ENCODE measurements at places on chromosomes 2 and 18.

GRCh38 chr18:9421901-9422327, 53.4 kb upstream of the RALBP1 start:
- DNase-seq = no peak

GRCh38 chr2:167289651-167290410, 401.6 kb downstream of the XIRP2 start:
- DNase-seq = no peak

GRCh38 chr2:25497229-25497917, 155.6 kb upstream of the DNMT3A start:
- no peak for DNase-seq

DNA sequence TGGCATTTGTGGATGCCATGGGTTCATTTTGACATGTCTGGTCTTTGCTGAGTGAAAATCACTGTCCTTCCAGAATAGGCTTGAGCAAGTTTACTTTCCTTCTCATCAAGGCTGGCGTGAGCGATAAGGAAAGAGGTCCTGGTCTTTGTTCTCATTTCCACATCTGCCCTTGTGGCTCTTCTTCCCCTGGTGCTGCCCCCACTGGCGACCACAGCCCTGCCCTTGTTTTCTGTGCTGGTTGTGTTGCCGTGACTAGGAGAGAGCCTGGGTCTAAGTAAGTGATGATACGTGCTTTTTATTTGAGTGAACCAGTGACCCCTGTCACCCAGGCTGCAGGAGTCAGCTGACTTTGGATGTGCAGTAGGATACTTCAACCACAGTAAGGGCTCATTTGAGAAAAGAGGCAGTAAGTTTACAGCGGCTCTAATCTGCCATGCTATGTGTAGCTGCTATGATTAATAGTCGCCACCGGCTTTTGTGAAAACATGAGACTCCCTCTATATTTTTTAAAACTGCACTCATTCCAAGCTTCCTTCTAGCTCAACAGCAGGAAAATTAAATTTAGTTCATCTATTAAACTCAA, 441.7 kb downstream of the RNF144A start:
- DNase-seq = no peak

GRCh38 chr2:238128061-238128440, 10.4 kb upstream of the KLHL30 start:
- no peak for DNase-seq

GRCh38 chr18:76456823-76457222, 38.2 kb downstream of the ZNF516 start:
- DNase-seq = no peak

- no peak for DNase-seq
These were observed 6.1 kb downstream of the AFF3 start for GRCh38 chr2:100136310-100136709.

DNA sequence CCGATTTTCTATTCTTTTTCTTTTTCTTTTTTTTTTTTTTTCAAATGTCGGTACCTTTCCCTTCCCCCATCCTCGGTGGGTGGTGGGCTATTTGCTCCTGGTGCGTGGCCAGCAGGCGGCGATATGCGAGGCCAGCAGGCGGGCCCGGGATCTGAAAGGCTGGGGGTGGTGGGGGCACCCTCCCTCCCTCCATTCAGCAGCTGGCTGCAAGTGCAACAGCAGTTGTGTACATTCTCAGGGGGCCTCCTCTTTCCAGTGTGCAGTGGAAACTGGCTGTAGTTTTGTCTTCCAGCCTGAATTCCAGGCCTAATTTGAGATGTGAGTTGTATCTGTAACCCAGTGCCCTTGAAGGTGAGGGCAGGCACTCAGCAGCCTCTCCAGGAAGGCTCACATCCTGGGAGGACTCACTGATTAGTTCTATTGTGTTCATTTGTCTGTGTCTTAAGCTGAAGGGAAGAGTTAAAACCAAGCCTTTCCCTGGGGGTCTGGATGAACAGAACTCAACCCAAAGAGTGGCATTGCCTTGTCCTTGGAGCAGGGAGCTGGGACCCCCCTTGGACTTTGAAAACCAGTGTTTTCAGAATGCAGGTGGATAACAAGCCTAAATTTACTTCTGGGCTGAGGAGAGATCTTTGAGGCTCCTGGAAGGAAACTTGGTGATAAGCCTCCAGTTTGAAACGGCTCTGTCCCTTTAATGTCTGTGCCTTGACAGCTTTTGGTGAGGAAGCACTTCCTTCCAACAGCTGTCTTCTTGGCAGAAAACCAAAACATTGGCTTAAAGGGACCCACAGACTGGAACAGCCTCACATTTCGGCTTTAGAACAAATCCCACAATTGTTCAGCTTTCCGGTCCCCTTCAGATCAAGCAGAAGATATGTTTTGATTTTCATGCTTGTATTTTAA, 3.3 kb downstream of the MYCN start:
- DNase-seq = no peak

DNA sequence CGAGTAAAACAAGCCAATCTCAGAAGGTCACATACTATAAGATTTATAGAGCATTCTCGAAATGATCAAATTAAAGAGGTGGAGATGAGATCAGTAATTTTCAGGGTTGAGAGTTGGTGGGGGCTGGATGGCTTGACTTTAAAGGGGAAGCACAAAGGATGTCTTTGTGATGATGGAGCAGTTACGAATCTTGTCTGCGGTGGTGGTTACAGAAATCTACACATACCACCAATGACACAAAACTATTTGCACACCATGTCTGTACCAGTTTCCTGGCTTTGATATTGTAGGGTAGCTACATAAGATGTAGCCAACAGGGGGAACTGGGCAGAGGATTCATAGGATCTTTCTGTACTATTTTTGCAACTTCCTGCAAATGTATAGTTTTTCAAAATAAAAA, 190.6 kb upstream of the SMIM21 start:
- no peak for DNase-seq

- no peak for DNase-seq
These were observed 950.7 kb upstream of the FANCL start for GRCh38 chr2:59191781-59192180.

- DNase-seq = no peak
These were observed 394.0 kb downstream of the MEIS1 start for GRCh38 chr2:66828876-66829275.

DNA sequence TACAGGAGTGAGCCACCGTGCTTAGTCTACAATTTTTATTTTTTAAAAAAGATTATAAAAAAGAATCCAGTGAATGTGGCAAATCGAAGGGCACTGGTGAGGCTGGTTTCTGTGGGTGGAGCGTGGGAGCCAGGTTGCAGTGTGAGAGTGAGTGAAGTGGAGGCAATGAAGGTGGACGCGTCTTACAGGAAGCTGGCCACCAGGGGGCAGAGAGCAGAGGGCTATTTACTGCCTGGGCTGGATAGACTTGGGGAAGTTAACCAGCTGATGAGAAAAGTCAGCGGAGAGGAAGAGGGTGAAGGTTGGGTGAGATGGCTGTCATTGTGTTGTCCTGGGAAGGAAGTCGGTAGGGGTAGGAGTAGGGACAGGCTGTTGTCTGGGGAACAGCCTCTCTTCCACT, 6.8 kb downstream of the SCTR start:
- DNase-seq = no peak

DNA sequence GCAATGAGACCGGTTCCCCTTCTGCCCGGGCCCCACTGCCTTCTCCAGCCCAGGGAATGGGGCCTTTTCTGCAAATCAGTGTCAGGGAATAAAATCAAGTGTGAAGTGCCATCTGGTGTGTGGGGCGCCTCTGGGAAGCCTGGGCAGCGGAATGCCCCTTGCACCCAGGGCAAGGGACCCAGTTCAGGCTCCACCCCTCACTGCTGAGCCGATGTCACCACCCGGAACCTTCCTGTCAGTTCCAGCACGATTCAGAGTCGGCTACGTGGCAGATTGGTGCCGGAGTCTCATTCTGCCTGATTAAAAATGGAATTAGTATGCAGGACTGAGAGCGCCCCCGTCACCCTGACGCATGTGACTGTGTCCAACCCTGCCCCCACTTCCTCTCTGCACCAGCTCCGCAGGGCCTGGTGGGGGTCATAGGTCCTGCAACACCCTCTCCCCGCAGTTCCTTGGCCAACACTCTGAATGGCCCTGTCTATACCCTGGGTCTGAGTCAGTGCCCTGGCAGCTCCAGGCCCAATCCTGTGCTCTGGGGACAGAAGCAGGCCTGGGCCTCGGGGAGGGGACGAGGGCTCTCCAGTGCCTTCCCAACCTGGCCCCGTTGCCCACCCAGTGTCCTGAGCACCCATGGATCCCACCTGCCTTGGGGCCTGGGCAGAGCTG, 8.2 kb upstream of the ALPI start:
- DNase-seq = no peak

- no peak for DNase-seq
These were observed 277.5 kb downstream of the PRKCE start for GRCh38 chr2:45928946-45929345.

- DNase-seq = no peak
These were observed 2.0 kb downstream of the CDC42EP3 start for GRCh38 chr2:37669446-37669845.

DNA sequence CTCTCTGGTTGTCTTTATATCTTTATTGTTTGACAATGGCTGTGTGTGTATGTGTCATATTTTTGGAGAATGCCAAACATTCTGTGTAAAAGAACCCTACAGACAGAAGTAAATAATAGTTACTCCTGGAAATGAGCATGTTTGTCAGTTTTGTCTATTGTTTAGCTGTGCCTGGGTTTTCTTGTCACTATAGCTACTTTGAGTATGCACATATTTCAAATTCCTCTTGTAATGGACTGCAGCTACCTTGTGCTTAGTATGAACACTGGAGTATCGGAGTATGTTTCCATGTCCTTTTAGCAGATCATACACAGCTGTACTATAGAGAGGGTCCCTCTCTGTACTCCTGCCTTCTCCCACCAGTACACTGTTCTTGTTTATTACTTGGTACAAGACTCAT, 58.0 kb upstream of the DOCK10 start:
- DNase-seq = no peak

GRCh38 chr2:24675338-24675737, 117.9 kb downstream of the PTRHD1 start:
- no peak for DNase-seq

DNA sequence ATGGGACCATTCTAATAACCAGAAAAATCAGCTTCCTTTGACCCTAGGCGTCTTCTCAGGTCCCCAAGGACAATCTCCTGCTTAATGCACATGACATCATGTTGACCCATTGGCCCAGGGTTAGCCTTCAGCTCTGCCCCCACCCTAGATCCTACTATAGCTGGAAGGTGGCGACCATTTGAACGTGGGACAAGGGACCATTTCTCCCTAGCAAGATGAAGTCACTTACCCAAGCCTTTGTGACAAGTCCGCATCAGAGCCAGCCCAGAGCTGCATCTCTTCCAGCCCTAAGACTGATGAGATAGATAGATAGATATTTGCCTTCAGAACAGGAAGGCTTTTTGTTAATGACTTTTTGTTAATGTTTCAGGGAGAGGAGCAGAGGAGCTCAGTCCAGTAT, 28.2 kb upstream of the TAF1B start:
- DNase-seq = no peak

GRCh38 chr2:17879913-17880274, 1.4 kb downstream of the KCNS3 start:
- no peak for DNase-seq

- no peak for DNase-seq
These were observed 97.9 kb downstream of the SH3BP4 start for GRCh38 chr2:235049719-235050118.

- DNase-seq = no peak
These were observed 85.3 kb downstream of the C2orf74 start for GRCh38 chr2:61247204-61247812.

DNA sequence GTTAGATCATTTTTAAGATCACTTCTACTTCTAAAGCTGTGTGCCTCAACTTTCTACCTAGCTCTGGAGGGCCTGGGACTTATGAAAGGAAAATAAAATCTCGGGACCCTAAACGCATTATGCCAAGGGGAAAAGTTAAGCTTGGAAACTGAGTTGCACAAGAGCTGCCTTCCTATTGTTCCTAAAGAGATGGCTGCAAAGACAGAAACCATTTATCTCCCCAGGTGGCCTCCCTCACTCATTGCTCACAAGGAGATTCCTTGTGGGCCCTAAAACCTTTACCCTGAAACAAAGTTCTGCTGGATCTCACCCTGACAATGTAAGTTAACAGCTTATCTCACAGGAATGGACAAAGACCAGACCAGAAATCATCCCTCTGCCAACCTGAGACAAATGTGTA, 26.8 kb downstream of the TUBB6 start:
- no peak for DNase-seq

DNA sequence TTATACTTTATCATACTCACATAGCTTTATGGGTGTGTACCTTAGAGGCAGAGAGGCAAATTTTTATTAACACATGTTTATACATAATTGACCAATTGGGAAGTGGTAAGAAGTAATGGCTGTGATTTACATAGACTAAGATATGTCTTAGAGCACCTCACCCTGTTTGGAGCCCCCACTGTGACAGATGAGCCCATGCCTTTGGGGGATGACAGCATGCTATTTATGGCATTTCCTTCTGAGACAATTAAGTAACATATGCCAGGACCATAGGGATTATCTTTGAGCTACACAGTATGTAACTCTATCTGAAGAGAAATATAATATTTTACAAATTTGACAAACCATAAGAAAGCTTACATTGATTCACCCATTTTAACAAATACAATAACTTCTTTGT, 1655.3 kb upstream of the ACVR2A start:
- no peak for DNase-seq

GRCh38 chr18:59604877-59605276, 92.3 kb downstream of the CCBE1 start:
- DNase-seq = no peak

DNA sequence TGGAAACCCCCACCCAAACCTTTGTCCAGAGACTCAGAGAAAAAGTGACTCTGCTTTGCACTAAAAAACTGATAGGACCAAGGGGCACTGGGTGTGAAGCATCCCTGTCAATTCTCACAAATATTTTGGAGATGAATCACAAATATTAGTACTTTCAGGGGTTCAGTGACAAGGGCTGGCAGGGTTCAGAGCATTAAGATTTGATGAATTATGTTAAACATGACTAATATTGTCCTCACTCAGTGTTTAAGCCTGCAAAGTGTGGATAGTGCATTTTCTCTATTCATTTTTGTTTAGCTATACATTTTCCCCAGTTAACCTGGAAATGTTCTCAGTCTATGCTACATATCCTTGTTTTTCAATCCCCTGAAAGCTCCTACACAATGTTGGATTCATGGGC, 65.3 kb upstream of the CCDC68 start:
- no peak for DNase-seq

GRCh38 chr2:172488556-172488955, 61.2 kb downstream of the ITGA6 start:
- DNase-seq = no peak

DNA sequence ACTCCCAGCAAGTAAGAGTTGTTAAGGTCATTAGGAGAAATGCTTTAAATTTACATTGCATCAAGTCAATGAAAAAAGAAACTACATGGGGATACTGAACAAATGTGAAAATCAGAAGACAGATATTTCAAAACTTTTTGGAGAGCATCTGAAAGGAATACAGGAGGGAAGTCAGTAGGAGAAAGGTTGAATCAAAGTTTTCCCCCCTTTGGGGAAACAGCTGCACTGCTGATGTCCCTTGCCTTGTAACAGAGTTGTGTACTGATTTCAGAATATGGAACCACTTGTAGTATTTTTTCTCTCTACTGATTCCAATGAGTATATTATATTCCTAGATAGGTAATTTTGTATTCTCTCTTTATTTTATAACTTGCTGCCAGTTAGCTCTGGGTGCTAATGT, 592.5 kb upstream of the ZEB2 start:
- no peak for DNase-seq

- DNase-seq = no peak
These were observed 906.1 kb downstream of the SLC4A3 start for GRCh38 chr2:220533485-220533884.

GRCh38 chr2:237921967-237922492, 44.8 kb upstream of the UBE2F start:
- no peak for DNase-seq
